ENCODE measurements at places on chromosomes 3 and 15.

- DNase-seq: no peak
Measured at GRCh38 chr3:62445275-62445674, 71.9 kb upstream of the FEZF2 start.

DNA sequence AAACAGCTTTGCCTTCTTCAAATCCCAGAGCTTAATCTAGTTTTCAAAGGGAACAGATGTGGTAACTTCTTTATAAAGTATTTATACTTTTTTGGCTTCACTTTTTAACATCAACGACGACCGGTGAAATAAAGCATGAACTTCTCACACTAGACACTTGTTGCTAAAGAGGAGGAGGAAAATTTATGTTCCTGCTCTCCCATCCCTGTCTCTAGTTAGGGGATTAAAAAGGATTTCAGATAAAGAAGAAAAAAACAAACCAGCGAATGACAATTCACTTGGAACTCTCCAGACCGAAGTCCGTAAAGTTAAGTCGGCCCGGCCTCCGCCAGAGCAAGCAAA lies 672 bp downstream of the NEDD4 start:
- no peak for DNase-seq

DNA sequence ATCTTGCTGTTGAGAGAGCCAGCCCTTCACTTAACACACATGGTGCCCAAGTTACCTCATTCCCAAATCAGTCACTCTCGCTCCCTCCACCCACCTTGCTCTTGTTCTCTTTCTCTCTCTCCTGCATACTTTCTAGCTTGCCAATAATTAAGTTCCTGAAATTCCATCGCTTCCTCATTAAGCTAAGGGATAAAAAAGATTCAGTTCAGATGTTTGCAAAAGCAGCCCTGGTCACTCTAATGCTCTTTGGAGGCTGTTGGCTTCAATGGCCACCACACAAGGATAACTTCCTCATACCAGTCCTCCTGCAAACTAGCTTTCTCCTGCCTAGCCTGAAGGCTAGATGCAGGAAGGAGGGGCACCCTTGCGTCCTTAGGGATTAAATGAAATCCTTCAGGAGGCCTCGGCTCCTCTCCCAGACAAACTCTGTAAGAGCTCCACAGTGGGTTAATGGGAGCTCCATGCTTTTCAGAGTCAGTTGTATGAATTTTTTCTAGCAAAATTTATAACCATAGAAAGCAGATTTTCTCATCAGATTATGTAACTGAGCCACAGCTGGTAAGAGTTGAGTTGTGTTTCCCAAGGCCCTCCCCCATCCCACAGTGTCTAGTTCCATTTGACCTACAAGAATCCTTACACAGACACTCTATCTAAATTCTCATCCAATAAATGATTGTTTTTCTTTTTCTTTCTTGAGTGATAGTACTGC lies 176.6 kb upstream of the TRIM42 start:
- DNase-seq: no peak

GRCh38 chr3:137332297-137332696 lies 374.5 kb downstream of the IL20RB start:
- no peak for DNase-seq

GRCh38 chr3:76065964-76066363 lies 280.6 kb upstream of the ZNF717 start:
- DNase-seq: no peak

DNA sequence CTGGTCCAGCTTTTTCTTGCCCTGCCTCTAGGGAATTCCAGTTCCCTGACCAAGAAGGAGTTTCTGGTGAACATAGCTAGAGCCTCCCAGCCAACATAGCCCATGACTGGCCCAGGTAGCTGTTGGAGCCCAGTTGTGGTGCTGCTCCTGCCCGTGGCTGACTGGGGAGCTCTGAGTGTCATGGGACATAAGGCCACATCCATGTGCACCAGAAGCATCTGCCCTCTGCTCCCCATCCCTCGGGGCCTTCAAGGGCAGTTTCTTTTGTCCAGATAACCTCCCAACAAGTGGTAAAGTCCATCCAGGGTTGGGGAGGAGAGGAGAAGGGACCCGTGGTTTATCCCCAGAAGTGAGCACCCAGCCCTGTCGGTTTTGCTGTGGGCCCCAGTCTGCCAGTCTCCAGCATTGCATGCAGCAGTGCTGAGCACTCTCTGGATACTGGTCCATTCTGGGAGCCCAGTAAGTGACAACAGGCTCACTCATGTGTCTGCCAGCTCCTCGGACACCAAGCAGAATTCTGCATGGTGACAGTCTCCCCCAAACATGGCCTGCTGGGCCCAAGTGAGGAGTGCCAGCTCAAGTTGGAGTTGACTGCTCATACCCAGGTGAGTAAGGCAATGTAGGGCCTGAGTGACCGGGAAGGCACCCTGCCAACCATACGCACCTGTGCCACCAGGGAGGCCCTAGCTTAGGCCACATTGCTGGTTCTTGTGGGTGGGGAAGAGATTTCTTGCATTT lies 28.8 kb downstream of the ACAA1 start:
- no peak for DNase-seq

- DNase-seq: no peak
Measured at GRCh38 chr3:69941037-69941436, 58.5 kb upstream of the SAMMSON start.

GRCh38 chr3:129195731-129196256 lies 12.1 kb upstream of the CNBP start:
- DNase-seq: peak; percentile 50

GRCh38 chr3:171218069-171218468 lies 191.5 kb upstream of the SLC2A2 start:
- no peak for DNase-seq

DNA sequence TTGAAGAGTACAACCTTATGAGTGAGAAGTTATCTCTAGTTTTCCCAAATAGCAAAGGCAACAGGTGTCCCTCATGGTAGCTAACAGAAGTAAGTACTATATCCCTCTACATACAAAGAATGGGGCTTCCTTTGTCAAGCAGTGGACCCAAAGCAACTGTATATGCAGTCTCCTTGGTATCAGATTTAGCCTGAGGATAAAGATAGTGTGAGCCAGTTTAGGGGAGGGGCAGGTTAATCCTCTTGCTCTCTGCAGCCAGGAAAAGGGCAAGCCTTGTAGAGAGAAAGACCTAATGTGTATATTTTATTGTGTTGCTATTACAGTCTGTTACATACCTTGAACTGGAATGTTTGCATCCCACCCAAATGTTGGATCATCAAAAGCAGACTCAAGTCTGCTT lies 117.9 kb upstream of the COL8A1 start:
- DNase-seq: no peak

Data from nucleus accumbens (tissue), 56 donors.